Fibroblast of villous mesenchyme (primary cell): ENCODE measurements at places on chromosomes 4 and X. TPM values are rescaled to one million over a fixed set of nuclear protein-coding genes. Genes with fewer than 3 reads are reported as not detected.

Gene ABLIM2
- under 0.01 TPM in 1 of 2 replicates, not detected in the other for total RNA-seq

DNA sequence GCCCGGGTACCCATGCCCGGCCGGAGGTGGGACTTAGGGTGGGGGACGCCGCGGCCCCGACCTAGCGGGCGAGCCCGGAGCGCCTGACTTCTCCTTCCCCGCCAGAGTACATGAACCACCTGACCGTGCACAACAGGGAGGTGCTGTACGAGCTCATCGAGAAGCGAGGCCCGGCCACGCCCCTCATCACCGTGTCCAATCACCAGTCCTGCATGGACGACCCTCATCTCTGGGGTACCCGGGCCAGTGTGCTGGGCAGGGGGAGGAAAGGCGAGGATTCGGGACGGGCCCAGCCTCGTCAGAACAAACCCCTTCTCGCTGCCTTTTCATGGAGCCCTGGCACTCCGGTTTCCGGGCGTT, 622 bp downstream of the TAFAZZIN start:
- no peak for DNase-seq

Gene TMPRSS11B
- total RNA-seq: not detected in 2 replicates

Gene SERTM2
- total RNA-seq: 0.43 and 1.3 TPM in 2 replicates
